ENCODE measurements at places on chromosomes 5 and 9.

GRCh38 chr9:21616082-21616778 is 134.1 kb upstream of the IFNE start:
- no peak for DNase-seq

GRCh38 chr9:90793729-90794128 is 7.9 kb upstream of the SYK start:
- DNase-seq, result no peak

GRCh38 chr9:124295159-124295794 is 37.5 kb downstream of the NEK6 start:
- no peak for DNase-seq

DNA sequence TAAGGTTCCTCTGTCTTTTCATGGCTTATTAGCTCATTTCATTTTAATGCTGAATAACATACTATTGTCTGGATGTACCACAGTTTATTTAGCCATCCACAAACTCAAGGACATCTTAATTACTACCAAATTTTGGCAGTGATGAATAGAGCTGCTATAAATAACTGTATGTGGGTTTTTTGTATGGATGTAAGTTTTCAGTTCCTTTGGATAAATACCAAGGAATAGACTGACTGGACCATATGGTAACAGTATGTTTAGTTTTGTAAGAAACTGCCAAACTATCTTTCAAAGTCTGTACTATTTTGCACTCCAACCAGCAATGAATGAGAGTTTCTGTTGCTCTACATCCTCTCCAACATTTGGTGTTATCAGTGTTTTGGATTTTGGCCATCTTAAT is 38.7 kb downstream of the SCAMP1 start:
- no peak for DNase-seq

DNA sequence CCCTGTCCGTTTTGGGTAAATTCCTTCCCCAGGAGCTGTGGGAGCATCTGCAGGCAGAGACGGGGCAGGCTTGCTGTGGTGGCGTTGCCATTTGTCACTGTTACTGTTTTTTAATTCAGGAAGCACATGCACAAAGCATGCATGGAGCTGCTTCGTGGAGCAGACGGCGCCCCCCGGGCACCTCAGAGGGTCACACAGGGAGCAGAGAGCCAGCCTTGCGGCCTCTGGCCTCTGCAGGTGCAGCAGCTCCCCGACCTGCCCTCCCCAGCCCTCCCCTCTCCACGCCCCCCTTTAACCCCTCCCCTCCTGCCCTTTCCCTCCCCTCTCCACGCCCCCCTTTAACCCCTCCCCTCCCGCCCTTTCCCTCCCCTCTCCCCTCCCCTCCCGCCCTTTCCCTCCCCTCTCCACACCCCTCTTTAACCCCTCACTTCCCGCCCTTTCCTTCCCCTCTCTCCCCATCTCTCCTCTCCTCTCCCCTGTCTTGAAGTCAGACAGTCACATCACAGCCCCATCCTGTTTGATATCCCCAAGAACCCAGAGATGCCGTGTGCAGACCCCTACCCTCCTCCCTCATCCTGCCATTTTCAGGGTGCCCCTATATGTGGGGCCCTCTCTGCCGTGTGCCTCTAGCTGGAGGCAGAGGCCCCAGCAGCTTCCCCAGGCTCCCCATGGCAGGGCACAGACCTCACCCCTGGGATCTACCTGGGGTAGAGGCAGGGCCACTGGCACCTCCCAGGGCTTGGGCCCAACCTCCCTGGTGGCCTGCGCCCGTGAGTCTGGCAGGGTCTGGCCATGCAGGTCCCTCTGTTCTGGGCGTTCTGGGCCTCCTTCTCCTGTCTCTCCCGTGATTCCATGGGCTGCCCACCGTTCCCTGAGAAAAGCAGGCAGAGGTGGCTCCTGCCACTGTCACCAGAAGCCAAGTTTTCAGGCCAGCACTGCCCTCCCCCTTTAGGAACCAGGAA is 29.6 kb upstream of the UBAC1 start:
- DNase-seq, result no peak

DNA sequence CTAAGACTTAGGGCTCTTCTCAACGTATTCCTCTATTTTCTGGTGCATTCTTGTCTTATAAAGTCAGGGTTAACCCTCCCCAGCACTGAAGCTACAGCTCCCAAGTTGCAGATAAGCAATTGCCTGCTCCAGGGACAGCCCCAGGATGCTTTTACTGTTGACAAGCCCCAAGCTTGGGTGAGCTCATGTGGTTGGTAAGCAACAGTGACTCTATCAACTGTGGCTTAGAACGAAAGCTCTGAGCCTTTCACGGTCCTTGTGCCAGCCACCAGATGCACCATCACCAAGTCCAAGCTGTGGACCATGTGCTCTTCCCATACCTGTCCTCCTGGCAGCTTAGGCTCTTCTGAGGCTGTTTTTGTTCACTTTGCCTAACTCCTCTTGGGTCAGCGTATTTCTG is 13.5 kb downstream of the ADRB2 start:
- no peak for DNase-seq

- no peak for DNase-seq
Observed at GRCh38 chr5:180294913-180295555, 3.2 kb upstream of the MAPK9 start.

DNA sequence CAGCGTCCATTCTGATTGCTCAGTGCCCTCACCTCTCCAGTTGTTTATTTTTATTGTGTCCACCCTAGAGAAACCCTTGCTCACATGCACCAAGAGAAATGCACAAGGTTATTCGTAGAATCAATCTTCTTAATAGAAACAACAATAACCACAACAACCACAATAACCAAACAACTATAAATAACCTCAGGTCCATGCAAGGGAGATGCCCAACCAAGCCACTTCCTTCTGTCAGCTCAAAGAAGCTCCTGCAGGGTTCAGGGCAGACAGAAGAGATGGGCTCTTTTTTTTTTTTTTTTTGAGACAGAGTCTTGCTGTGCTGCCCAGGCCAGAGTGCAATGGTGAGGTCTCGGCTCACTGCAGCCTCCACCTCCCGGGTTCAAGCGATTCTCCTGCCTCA is 14.9 kb upstream of the TCOF1 start:
- no peak for DNase-seq

DNA sequence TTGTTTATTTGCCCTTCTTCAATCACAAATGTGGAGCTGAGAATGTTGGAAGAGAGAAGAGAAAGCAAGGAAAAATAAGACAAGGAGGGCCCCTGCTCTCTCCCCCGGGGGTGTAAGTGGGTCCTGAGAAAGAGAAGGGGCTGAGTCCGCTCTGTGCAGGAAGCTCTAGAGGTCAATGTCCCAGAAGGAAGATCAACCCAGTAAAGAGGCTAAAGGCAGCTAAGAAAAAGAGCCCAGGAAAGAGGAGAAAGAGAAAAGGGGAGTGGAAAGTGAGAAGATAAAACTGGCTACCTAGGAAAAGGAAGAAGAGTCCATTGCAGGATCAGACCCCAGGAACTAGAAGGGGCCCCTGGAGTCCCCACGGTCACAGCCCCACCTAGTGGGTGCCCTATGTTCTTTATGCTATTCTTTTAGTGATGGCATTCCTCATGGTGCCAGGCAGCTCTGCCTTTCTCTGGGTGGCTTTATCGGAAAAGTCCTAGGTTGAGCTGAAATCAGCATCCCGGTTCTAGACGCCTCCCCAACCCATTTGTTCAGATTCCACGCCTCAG is 583.4 kb downstream of the ACTL7B start:
- peak; percentile 49 for DNase-seq
